WTC11 (cell line): ENCODE measurements at places on chromosomes 2 and 18.

- DNase-seq: no peak
These were observed 190.6 kb downstream of the CTIF start for GRCh38 chr18:48729404-48729803.

- DNase-seq: no peak
These were observed 115.7 kb upstream of the KLF7 start for GRCh38 chr2:207281436-207281835.

DNA sequence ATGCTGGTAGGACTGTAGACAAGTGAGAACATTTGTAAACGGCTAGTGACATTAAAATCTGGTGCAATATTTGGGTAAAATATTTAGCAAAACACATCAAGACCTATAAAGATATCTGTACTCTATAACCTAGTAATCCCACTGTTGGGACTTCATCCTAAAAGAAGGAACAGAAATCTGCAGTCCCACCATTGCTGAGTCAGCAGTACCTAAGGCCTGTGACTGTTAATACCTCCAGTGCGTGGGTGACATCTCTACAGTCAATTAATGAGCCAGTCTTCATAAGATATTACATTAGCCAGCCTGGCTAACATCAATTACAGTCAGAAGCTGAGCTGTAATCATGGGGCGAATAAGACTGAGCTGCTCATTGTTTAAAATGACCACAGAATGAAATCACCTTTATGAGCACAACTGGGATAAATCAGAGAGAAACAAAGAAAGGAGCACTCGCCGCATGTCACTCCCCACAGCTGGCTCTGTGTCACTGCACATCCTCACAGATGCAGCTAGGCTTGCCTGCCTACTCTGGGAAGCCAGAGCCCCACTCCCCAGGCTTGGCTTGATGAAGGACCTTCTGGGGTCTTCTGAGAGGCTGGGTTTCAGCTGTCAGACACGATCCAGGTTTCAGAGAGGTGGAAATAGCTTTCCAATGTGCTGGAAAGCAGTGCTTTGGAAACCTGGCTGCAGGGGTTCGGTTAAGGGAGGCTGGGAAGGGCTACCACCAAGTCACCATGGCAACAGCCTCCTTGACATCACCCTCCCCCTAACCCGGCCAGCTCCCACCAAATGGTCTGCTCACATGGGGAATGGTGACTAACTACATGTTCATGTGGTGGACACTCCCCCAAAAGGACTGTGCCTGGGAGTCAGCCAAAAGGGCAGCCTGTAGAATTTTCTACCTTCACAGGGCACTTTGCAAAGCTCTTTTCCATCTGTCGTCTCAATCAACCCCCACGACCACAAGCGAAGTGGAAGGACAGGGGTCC lies 145.0 kb downstream of the ZBTB7C start:
- DNase-seq: no peak

- DNase-seq: no peak
These were observed 1.1 kb upstream of the PPP3R1 start for GRCh38 chr2:68253219-68254068.

DNA sequence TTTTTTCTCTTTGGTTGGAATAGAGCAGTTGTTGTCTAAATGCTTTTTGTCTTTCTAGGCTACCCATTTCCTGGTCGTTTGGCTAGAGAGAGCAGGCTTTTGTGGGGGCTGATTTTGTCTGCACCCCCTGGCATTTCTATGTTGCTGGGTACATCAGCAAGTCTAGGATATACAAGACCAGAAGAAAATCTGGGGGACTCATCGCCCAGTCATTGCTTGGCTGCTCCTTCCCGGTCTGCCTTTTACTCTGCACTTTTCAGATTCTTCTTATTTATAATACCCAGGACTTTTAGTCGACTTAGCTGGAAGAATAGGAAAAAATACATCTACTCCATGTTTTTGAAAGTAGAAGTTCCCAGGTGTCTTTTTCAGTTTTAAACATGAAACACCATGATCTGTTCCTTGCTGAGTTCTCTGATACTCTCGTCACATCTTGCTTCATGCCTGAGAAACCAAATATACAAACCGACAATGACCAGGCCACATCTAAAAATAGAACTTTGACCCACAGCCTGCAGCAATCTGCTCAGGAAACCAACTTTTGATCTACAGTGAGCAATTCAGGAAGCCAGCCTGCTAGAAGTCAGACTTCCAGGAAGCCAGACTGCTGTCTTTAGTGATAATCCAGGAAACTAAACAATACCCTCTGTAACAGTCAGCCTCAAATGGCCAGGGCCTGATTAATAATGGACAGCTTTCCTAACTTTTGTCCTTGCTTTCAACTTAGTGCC lies 163.8 kb upstream of the MEX3C start:
- DNase-seq: no peak

- no peak for DNase-seq
These were observed 406.6 kb downstream of the ARHGAP15 start for GRCh38 chr2:143535802-143536201.

DNA sequence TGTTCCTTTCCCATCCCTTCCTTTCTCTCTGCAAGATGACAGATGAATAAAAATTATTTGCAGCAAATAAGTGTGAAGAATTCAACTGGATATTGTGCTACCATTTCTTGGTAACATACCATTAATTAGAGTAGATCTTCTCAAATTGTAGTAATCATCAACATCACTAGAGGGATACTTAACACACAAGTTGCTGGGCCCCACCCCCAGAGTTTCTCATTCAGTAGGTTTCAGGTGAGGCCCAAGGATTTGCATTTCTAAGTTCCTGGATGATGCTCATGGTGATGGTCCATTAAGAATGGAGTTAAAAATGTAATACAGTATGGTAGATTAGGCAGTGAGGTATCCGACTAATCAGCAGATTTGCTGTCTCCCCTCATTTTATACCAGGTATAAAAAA lies 594.0 kb downstream of the ERBB4 start:
- peak; percentile 35 for DNase-seq

DNA sequence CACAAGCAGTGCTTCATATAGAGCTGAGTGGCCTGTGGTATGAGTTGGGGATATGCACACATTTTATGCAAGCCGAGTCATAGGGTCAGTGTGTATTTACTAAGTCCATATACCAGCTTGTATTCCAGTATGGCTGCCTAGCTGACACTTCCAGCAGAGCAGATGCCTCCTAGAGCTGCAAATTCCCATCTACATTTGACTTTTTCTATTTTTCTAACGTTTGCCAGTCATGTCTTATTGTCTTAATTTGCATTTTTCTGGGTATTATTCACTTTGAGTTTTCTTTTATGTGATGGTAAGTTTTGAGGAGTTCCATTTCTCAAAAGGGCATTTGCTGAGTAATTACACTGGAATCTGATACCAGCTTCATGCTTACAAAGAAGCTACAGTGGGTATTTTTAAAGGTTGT lies 334.5 kb upstream of the CDH2 start:
- DNase-seq: no peak

- DNase-seq: no peak
These were observed 121.5 kb upstream of the PDE1A start for GRCh38 chr2:182548031-182548950.

DNA sequence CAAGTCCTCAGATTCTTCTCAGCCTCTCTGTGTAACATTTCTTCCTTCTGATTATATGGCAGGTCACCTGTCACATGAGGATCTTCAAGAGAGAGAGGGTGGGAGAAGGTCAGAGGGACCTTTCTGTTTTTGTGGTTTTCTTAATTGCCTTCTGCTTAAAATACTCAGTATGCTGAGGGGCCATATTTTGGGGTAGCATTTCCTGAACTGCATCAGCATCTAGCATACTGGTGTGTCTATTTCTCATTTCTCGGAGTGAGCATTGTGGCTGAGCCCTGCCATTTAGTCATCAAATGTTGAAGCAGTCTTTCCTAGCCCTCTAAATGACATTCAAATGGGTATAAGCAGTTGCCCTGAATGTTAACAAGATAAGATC lies 162.7 kb downstream of the MYO3B start:
- no peak for DNase-seq

GRCh38 chr2:3635171-3635974 lies 22.6 kb upstream of the ALLC start:
- DNase-seq: peak; percentile 0

DNA sequence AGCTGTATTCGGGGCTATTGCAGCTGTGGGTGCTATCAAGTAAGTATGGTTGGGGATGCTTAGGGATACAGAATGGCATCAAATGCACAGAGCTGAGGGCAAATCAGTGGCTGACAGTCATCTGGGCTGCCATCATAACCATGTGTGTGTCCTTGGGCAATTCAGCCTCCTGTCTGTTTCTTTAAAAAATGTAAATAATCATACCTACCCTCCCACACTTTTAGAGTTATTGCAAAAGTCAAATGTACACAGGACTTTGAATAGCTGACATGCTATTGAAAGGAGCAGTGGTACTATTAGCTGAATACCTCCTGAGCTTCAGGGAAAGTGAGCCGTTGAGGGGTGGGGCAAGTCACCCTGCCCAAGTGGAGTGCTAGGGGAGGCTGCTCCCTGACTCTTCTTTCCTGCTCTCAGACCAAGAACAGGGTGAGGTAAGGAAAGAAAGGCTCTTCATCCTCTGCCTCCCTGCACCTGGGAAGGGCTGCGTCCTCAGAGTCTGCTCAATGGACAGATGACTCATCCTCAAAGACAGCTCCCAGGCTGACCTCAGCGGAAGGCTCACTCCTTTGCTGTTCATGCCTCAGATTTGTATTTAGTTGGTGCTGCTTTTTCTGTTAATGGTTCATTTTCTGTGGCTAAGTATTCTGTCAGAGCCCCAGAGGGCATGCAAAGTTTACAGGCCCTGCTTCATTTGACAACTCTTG lies 54.9 kb upstream of the BZW1 start:
- DNase-seq: no peak

GRCh38 chr2:190062053-190062452 lies 476 bp downstream of the MSTN start:
- DNase-seq: no peak

- peak; percentile 47 for DNase-seq
These were observed 36.3 kb downstream of the ARHGEF33 start for GRCh38 chr2:38925982-38926381.

DNA sequence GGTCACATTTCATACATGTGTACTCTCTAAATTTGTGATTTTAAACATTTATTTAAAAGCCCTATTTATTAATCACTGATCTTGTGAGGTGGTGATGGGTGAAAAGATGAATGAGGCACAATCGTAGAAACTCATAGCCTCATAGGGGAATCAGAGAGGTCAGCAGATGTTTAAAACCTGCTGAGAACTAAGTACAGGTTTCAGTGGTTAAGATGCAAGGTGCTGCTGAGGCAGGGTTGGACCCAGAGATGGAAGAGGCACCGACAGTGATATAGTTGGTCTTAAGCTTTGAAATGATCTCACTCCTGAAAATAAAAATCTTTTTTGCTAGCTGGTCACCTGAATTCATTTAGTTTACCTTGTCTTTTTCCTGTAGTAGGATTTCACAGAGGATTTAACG lies 49.6 kb downstream of the LINC00305 start:
- DNase-seq: no peak

- DNase-seq: no peak
These were observed 463.1 kb upstream of the HS6ST1 start for GRCh38 chr2:128781585-128782385.

DNA sequence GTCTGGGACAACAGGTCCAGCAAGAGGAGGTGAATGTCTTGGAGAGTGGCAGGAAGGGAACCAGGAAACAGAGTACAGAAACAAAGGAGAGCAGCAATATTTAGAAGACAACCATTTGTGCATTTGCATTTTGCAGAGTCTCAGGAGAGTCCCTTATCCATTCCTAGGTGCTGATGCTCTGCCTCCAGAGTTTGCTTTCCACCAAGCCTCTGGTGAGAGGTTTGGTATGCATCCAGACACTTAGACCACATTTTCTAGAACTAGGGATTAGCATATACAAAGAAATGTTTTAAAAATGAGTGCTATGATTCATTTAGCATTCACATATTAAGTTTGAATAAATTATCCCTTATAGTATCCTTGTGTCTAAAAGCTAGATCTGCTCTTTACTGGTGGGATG lies 18.5 kb upstream of the LRATD1 start:
- no peak for DNase-seq

- no peak for DNase-seq
These were observed 67.5 kb downstream of the FASTKD2 start for GRCh38 chr2:206832873-206833272.

DNA sequence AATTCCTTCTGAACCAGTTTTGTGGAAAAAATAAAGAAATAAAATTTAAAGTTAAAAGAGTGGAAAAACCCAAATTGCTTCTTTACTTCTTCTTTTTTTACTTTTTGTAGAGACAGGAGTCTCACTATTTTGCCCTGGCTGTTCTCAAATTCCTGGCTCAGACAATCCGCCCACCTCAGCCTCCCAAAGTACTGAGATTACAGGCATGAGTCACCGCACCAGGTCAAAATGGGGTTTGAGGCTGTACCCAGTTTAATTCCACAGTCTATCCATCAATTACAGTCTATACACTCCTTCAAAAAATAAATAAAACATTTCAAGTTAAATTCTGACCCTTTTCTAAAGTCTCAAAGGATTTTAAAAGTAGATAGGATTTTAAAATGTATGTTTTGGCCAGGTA lies 120.3 kb downstream of the FAM161A start:
- no peak for DNase-seq

- no peak for DNase-seq
These were observed 63.8 kb downstream of the ZNF236 start for GRCh38 chr18:76886112-76886511.

DNA sequence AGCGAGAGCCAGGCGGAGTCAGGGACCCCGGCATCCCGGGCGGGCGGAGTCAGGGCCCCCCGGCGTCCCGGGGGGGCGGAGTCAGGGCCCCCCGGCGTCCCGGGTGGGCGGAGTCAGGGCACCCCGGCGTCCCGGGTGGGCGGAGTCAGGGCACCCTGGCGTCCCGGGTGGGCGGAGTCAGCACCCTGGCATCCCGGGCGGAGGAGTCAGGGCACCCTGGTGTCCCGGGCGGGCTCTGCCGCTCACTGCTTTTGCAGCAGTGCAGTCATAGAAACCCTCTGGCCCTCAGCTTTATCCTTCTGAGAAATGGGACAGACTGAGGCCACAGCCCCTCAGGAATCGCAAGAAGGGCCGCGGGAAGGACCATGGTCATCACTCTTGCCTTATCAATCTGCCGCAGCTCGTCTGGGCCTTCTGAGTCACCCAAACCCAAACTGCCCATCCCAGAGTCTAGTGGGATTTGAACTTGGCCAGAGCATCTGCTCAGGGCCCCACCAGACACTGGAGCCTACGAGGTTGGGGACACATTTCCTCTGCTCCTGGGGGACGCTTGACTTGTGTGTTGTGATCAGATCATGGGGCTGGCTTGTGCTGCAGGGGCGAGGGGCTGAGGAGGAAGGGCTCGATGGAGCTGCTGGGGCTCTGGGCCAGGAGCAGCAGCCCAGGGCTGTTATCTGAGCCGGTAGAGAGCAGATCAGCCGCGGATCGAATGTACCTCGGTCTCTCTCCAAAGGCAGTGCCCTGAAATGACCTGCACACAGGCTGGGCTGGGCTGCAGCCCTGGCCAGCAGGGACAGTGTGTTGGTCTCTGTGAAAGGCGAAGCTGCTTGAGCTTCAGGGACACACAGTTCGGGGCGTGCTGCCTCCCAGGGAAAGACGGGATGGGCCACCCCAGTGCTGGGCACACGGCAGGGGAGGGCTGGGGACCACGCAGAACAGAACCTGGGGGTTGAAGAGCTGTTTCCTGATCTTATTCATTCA lies 290.1 kb upstream of the HDAC4 start:
- DNase-seq: no peak

DNA sequence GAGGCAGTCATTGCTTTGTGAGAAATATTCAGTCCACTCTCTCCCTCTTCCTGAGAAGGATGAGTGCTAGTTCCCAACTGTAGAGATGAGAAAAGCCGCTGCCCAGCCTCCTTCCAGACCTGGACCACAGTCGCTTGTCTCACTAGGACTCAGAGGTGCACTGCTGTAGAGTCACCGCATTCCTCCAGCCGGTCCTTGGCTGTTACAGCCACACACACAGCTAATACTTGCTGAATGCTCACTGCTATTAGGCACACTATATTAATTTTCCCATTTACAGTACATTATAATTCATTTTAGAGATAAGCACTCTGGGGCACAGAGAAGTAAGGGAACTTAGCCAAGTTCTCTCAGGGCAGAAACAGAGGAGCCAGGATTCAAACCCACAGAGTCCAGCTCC lies 10.0 kb upstream of the FABP1 start:
- DNase-seq: no peak
